ENCODE measurements at places on chromosomes 1 and 21. TPM values are rescaled to one million over a fixed set of nuclear protein-coding genes. Genes with fewer than 3 reads are reported as not detected.
A peak's percentile ranks its signal among the peaks of the same experiment; 100 is the strongest.

The S100A9 gene
- total RNA-seq = 0.59 TPM

The LMX1A gene
- total RNA-seq = not detected

The AMY2A gene
- not detected for total RNA-seq

The PADI2 gene
- under 0.01 TPM for total RNA-seq

The IFNLR1 gene
- under 0.01 TPM for total RNA-seq

GRCh38 chr1:172185211-172185610, 235.3 kb upstream of the C1orf105 start:
- H3K27me3 ChIP-seq = no peaks in the 10 kb centered on the region
- DNase-seq = no peak
- H3K4me1 ChIP-seq = peaks cover 22% of the 10 kb centered on the region
- no peak overlapping the region for H3K4me3 ChIP-seq

DNA sequence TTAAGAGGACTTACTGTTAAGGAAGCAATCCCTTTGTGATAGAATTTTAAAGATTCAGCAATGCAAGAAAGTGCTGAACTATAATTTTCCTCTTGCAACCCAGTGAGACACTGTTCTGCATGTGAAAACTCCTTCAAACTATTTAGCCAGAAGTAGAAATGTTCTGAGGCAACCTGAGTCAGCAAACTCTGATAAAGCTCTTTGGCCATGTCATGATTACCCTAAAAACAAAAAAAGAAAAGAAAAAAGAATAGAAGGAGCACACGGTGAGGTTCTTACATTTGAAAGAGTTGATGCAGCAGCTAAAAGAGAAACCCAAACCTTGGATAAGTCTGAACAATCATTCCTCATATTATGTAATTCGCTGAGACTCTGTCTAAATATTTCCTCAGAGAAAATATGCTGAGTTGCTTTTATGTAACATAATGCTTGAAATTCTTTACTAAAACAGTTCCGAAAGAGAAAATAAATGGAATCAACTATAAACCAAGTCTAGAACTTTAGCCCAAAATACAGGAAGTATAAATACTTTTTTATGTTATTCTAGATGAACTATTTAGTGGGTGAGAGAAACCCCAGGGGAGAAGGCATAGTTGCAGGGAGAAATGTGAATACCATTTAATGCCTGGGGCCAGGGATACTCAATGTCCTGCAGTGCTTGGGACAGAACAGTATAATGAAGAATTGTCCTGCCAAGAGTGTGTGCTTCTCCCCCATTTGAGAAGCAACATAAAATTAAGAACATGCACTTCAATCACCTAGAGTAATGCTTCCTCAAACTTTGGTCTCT, 60.0 kb downstream of the INTS7 start:
- H3K27me3 ChIP-seq = no peaks in the 10 kb centered on the region
- H3K4me3 ChIP-seq = peak overlapping the region; percentile 17
- peak overlapping the region; percentile 15 for H3K27ac ChIP-seq
- peak; percentile 48 for DNase-seq
- H3K36me3 ChIP-seq = no peaks in the 10 kb centered on the region

- H3K4me1 ChIP-seq = peaks cover 11% of the 10 kb centered on the region
- no peak for DNase-seq
- no peak overlapping the region for H3K4me3 ChIP-seq
- no peaks in the 10 kb centered on the region for H3K27me3 ChIP-seq
- peak overlapping the region; percentile 7 for H3K27ac ChIP-seq
- peaks cover 18% of the 10 kb centered on the region for H3K36me3 ChIP-seq
Measured at GRCh38 chr1:46369542-46370213, 24.4 kb upstream of the FAAH start.

DNA sequence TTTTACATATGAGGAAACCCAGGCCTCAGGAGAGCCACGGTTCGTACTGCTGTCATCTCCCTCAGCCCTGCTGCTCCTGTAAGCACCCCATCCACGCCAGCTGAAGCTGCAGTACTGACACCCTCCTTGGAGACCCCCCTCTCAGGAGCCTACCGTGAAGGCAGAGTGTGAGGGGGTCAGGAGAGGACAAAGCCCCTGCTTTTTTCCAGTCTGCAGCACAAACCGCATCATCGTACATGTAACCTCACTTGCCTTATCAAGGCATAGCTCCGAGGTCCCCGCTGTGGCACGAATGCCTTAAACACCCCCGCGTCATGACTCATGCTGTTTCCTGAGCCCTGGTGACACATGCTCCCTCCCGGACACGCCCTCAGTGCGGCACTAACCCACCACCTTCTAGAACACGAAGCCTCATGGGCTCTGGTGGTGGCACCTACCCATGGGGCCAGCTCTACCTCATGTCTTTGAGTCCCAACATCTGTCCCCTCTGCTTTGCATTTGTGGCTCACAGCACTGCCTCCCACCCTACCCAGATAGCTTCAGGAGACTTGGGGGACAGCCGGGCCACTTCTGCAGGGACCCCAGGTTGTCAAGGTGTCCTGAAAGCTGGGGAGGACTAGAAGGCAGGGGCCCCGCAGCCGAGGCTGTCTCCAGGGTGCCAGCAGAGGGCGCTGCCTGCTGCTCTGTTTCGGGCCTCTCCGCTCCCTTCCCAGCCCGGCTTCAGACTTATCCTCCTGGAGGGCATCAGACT, 4.9 kb downstream of the SH3BGRL3 start:
- H3K27me3 ChIP-seq = no peaks in the 10 kb centered on the region
- peaks cover 30% of the 10 kb centered on the region for H3K36me3 ChIP-seq
- H3K27ac ChIP-seq = peak overlapping the region; percentile 66
- peaks cover 56% of the 10 kb centered on the region for H3K4me1 ChIP-seq
- DNase-seq = peak; percentile 99

DNA sequence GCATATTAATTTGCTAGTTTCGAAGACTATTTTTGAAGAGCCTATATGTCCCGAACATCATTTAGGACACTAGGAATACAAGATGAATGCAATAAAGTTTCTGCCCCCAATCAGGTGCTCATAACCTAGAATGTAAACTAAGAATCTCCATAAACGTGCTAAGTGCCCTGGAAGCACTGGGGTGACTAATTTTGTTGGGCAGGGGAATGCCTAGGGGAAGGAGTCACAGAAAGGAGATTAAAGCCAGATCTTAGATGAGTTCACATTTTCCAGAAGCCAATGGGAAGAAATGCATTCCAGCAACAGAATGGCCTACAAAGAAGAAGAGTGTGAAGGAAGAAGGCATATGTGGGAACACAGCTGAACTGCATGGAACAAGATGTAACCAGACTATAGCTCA, 19.5 kb downstream of the SCYL3 start:
- H3K4me1 ChIP-seq = peaks cover 20% of the 10 kb centered on the region
- H3K27me3 ChIP-seq = no peaks in the 10 kb centered on the region
- H3K4me3 ChIP-seq = no peak overlapping the region
- H3K36me3 ChIP-seq = peaks cover 37% of the 10 kb centered on the region
- DNase-seq = peak; percentile 93
- peak overlapping the region; percentile 74 for H3K27ac ChIP-seq

GRCh38 chr1:31154000-31154631, 85.6 kb downstream of the NKAIN1 start:
- H3K27me3 ChIP-seq = no peaks in the 10 kb centered on the region
- no peak overlapping the region for H3K27ac ChIP-seq
- H3K36me3 ChIP-seq = no peaks in the 10 kb centered on the region
- H3K4me3 ChIP-seq = peak overlapping the region; percentile 77
- no peak for DNase-seq
- peaks cover 4% of the 10 kb centered on the region for H3K4me1 ChIP-seq

DNA sequence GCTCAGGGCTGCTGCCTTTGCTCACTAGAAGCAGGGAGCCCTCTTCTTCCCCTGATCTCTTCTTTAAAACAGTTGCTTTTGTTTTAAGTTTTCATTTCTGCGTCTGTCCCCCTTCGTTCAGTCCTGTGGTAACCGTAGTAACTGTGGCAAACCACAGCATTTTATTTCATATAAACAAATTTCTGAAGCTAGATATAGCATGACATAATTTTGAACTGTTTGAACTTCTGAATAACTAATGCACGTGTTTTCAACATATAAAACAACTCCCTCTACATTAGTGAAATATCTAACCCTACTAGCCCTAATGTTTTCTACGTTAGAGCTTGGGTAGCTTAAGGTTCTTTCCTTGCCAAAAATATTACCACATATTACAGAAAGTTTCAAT, 104.6 kb downstream of the DISP1 start:
- no peak for DNase-seq
- no peaks in the 10 kb centered on the region for H3K36me3 ChIP-seq
- peaks cover 38% of the 10 kb centered on the region for H3K4me1 ChIP-seq

DNA sequence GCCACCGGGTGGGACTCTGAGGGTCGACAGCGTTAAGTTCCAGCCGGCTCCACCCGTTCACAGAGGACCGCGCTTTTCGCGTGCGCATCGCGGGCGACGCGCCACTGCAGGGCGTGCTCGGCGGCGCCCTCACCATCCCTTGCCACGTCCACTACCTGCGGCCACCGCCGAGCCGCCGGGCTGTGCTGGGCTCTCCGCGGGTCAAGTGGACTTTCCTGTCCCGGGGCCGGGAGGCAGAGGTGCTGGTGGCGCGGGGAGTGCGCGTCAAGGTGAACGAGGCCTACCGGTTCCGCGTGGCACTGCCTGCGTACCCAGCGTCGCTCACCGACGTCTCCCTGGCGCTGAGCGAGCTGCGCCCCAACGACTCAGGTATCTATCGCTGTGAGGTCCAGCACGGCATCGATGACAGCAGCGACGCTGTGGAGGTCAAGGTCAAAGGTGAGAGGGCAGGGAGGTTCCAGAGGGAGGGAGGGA, 4.9 kb downstream of the BCAN start:
- H3K4me3 ChIP-seq = no peak overlapping the region
- H3K4me1 ChIP-seq = no peaks in the 10 kb centered on the region
- H3K36me3 ChIP-seq = no peaks in the 10 kb centered on the region
- peak; percentile 73 for DNase-seq
- no peak overlapping the region for H3K27ac ChIP-seq
- H3K27me3 ChIP-seq = peaks cover 70% of the 10 kb centered on the region

DNA sequence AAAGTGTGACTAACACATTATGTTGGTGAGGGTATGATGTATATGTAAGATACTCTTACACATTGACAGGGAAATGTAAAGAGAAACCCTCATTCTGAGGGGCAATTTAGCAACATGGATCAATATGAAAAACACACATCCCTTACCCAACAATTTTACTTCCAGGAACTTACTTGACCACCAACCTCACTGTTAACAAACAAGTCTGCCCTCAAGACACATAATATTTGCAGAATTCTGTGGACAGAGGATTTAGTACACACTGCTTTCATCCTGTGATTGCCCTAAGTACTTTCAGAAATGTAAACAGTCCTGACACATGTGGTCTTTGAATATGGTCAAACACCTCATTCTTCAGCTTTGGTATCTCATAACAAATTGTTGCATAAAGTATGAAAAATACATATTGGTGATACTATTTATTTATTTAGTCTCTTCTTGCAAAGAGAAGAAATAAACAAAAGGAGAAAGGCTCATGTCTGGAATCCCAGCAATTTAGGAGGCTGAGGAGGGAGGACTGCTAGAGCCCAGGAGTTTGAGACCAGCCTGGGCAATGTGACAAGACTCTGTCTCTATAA, 6.9 kb downstream of the USP48 start:
- H3K27me3 ChIP-seq = no peaks in the 10 kb centered on the region
- H3K4me3 ChIP-seq = no peak overlapping the region
- no peaks in the 10 kb centered on the region for H3K36me3 ChIP-seq
- H3K4me1 ChIP-seq = peaks cover 2% of the 10 kb centered on the region

DNA sequence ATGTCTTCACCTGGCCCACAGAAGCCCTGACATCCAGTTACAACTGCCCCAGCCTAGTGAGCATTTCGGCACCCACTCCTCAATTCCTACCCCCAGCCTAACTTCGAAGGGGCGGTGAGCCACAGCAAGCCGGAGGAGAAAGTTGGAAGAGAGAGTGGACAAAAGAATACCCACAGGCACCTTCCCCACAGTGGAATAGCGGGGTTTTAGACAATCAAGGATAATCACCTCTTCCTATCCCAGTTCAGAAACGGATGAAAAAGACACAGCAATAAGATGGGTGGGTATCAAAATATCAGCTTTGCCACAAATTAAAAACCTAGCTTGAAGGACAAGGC, 1.3 kb upstream of the LSS start:
- H3K4me1 ChIP-seq = peaks cover 14% of the 10 kb centered on the region
- no peaks in the 10 kb centered on the region for H3K27me3 ChIP-seq
- peaks cover 24% of the 10 kb centered on the region for H3K36me3 ChIP-seq
- peak; percentile 61 for DNase-seq
- H3K27ac ChIP-seq = no peak overlapping the region

DNA sequence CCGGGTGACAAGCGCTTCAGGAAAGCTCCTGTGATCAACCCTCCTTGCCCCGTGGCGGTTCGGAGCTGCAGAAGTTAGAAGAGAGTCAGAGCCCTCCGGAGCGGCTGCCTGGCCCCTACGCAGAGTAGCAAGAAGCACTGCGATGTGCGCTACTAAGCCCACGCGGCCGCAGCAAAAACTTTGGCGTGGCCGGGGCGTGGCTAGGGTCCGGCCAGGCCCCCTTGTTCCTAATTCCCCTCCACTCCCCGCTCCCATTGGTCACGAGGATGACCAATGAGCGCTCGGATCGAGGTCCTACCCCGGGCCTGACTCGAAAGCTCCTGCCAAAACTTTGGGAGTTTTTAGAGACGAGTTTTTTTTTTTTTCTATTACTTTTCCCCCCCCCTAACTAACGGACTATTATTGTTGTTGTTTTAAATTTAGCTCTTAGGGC, at the start of gene HLX:
Gene HLX (plus strand): TSS at position 368 of the 433 bp plus-strand sequence. CDS start 415 bp downstream, outside the sequence.
- DNase-seq = peak; percentile 100
- no peaks in the 10 kb centered on the region for H3K27me3 ChIP-seq
- peaks cover 23% of the 10 kb centered on the region for H3K36me3 ChIP-seq
- H3K4me1 ChIP-seq = peaks cover 18% of the 10 kb centered on the region
- H3K27ac ChIP-seq = peak within 1 kb of the TSS; percentile 67

Measured in osteoblast (primary cell).